ENCODE measurements at places on chromosomes 12 and 14.
A peak's percentile ranks its signal among the peaks of the same experiment; 100 is the strongest.

DNA sequence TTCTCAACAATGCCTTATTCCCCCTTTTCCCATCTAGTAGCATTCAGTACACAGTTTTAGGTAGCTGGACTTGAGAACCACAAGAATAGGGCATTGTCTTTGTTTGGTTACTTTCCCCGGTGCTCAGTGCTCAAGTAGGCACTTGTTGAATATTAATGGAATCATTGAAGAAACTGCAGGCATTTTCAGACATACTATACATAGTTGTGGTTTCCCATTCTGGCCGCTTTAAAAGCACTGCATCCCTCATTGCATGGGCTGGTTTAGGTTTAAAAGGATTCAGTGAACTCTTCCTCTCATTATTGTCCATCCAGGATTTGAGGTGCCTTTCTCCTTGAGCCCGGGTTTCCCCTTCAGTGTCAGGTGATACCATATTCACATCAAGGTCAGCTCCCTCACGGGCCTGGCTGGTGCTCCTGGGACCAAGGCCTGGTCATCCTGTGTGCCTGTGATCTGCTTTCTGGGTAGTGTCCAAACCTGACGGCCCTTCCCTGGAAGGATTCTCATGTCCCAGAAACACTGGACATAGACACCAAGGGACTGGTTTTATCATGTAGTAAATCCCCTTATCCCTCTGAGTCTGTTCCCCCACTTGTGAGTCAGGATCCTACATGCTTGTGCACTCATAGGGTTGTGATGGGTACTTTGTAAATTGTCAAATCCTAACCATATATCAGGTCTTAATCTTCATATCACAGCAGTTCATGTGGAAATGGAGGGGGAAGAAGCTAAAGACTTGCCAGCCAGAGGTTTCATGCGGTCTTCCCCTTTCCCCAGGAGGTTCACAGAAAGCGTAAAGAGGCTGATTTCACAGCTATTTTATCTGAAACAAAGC lies 7.4 kb downstream of the TCP11L2 start:
- DNase-seq = no peak

GRCh38 chr12:62707939-62708338 lies 227.0 kb downstream of the PPM1H start:
- no peak for DNase-seq

DNA sequence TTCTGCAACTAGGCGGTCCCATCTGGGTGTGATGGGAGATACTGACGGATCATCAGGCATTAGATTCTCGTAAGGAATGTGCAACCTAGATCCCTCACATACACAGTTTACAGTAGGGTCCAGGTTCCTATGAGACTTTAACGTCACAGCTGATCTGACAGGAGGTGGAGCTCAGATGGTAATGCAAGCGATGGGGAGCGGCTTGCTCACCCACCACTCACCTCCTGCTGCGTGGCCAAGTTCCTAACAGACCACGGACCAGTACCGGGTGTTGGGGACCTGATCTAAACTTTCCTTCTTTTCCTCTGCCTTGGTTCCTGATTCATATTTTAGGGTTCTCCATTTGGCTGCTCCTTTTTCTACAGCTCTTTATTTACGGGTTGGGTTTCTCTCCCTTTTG lies 479.8 kb downstream of the BCAT1 start:
- no peak for DNase-seq

GRCh38 chr12:11763760-11764520 lies 114.5 kb downstream of the ETV6 start:
- DNase-seq = no peak

- no peak for DNase-seq
Measured at GRCh38 chr14:93775744-93776143, 12.5 kb downstream of the PRIMA1 start.

DNA sequence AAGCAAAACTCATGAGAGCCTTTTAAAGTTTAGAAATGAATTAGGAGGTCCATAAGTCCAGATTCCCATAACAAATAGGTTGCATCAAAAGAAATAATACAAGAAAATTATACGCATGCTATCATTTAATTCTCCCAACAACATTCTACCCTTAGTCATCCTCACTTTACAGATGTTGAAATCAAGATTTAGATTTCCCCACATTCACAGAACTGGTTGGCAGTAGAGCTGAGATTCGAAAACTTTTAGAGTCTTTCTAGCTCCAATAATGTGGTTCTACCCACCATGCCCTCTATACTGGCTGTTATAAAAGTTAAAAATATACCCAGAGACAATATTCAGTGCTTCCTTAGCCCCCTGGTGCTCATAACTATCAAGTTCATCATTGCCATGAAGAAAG lies 56.6 kb upstream of the METAP2 start:
- DNase-seq = no peak

GRCh38 chr12:114335607-114336006 lies 70.3 kb downstream of the TBX5 start:
- no peak for DNase-seq

DNA sequence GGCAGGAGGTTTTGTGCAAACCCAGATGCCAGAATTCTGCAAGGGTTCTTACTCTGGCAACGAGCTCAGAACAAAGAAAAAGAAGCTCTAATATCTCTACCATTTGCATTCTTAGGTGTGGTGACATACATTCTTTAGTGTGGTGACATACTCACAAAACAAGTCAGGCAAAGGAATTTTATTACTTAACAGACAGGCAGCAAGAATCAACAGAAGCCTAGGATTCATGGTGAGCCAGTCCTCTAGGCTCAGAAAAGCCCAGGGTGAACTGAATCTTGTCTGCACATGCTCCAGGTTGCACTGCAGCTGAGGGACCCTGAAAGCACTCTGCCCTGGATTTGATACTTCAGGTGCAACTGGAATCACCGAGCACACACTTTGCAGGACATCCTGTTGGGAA lies 122.4 kb upstream of the PTPRQ start:
- DNase-seq = no peak

DNA sequence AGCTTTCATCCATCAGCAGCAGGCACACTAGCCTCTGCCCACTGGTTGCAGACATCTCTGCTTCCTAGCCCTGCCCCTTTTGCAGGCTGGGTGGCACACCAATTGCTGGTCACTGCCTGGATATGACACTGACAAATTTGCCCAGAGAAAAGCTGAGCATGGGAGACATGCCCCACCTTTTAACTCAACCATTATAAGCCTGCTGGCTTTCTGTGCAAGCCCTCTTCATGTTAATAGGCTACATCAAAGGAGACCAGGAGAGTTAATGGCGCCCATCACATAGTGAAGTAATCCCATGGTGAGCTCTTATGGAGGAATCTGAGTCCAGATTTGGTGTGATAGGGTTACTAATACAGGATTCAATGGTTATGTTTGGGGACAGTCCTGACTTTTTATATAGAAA lies 139.2 kb downstream of the KICS2 start:
- DNase-seq = peak; percentile 65

- DNase-seq = no peak
Measured at GRCh38 chr14:63848890-63849289, 3.9 kb upstream of the SYNE2 start.

DNA sequence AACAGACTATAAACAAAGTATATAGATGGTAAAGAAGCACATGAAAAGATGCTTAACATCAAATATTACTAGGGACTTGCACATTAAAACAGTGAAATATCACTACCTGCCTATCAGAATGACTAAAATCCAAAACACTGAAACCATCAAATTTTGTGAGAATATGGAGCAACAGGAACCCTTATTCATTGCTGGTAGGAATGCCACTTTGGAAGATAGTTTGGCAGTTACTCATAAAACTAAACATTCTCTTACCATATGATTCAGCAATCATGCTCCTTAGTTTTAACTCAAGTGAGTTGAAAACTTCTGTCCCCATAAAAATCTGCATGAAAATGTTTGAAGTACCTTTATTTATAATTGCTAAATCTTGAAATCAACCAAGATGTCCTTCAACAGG lies 297.6 kb downstream of the DAD1 start:
- no peak for DNase-seq

- peak; percentile 10 for DNase-seq
Measured at GRCh38 chr14:94113490-94113889, 3.0 kb downstream of the IFI27 start.

GRCh38 chr14:33932576-33933345 lies 18.1 kb downstream of the EGLN3 start:
- no peak for DNase-seq

- DNase-seq = no peak
Measured at GRCh38 chr12:46265734-46266133, 3.1 kb downstream of the SLC38A1 start.

DNA sequence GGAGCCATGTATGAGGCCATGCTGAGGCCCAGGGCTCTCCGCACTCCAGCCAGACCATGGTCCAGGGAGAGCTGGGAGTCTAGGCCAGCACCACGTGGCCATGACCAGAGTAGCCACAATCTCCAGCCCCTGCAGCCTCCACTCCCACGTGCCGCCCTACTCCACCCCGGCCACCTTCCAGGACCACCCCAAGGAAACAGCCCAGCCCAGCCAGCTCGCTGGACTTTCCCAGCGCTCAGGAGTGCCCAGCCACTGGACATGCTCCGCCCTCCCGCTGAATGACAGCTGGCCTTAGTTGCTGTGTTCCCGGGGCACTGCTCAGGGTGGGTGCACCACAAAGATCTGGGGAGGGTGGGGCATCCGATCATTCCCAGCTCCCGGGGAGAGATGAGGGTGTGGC lies 2.1 kb upstream of the C14orf180 start:
- DNase-seq = no peak
